Chondrocyte (in vitro differentiated cells): ENCODE measurements at places on chromosomes 6 and 20. TPM values are rescaled to one million over a fixed set of nuclear protein-coding genes. Genes with fewer than 3 reads are reported as not detected.
A peak's percentile ranks its signal among the peaks of the same experiment; 100 is the strongest.

GRCh38 chr6:95578106-95578410, 723 bp downstream of the MANEA start:
- no peaks in the 10 kb centered on the region for H3K27me3 ChIP-seq
- DNase-seq: no peak
- peak overlapping the region; percentile 94 for H3K4me3 ChIP-seq
- no peaks in the 10 kb centered on the region for H3K36me3 ChIP-seq

The DLK2 gene
- total RNA-seq: 0.29 to 1.3 TPM (median 1.1 TPM) in 3 replicates

The KIF6 gene
- 0.62 to 2.4 TPM (median 1.1 TPM) in 3 replicates for total RNA-seq

The MOCS1 gene
- total RNA-seq: 13.3 to 36.6 TPM (median 35.2 TPM) in 3 replicates

DNA sequence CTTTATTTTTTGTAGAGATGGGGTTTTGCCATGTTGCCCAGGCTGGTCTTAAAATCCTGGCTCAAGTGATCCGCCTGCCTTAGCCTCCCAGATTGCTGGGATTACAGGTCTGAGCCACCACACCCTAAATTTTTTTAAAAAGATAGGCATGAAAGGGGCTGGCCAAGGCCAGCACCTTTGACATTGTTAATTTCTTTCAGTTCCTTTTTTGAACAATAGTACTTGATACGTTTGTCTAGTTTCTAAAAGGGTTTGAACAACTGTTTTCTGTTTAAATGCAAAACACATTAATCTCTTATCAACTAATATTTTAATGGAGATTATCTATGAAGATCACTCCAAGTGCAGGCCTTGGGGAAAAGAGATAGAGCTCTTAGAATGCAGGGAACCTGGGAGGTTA, 37.6 kb upstream of the PTPRK start:
- no peak overlapping the region for H3K4me3 ChIP-seq
- no peaks in the 10 kb centered on the region for H3K4me1 ChIP-seq
- no peak overlapping the region for H3K27ac ChIP-seq
